AG08395 (cell line): ENCODE measurements at places on chromosomes 5 and 9.

- no peak for DNase-seq
Observed at GRCh38 chr5:124240732-124241131, 505.7 kb downstream of the ZNF608 start.

- no peak for DNase-seq
Observed at GRCh38 chr5:174556756-174557155, 167.6 kb upstream of the MSX2 start.

GRCh38 chr5:85441156-85441555 lies 1056.5 kb upstream of the EDIL3 start:
- DNase-seq, result no peak

- DNase-seq, result no peak
Observed at GRCh38 chr5:132675936-132676689, 2.3 kb downstream of the IL4 start.

DNA sequence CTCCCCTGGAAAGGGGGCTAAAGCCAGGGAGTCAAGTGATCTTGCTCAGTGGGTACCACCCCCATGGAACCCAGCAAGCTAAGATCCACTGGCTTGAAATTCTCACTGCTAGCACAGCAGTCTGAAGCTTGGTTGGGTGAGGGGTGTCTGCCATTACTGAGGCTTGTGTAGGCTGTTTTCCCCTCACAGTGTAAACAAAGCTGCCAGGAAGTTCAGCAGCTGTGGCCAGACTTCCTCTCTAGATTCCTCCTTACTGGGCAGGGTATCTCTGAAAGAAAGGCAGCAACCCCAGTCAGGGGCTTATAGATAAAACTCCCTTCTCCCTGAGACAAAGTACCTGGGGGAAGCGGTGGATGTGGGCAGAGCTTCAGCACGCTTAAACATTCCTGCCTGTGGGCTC lies 17.1 kb upstream of the EPB41L4A start:
- no peak for DNase-seq

DNA sequence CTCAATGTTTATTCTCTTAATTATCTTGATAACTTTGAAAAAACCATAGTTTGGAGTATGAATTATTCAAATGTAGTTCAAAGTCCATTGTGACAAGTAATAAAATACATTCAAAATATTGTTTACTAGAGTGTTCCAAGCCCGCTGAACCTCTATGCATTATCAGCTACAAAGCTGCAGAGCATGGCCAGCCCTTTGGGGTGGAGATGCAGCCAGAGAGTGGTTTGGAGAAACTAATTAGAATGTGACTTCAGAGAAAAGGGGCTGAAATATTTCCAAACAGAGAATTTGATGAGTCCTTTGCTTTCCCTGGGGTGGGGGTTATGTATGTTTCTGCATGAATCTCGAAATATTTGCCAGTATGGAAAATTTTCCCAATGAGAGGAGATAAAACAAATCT lies 211.3 kb downstream of the NTRK2 start:
- no peak for DNase-seq

GRCh38 chr5:64861281-64861680 lies 92.6 kb downstream of the CWC27 start:
- DNase-seq, result no peak

DNA sequence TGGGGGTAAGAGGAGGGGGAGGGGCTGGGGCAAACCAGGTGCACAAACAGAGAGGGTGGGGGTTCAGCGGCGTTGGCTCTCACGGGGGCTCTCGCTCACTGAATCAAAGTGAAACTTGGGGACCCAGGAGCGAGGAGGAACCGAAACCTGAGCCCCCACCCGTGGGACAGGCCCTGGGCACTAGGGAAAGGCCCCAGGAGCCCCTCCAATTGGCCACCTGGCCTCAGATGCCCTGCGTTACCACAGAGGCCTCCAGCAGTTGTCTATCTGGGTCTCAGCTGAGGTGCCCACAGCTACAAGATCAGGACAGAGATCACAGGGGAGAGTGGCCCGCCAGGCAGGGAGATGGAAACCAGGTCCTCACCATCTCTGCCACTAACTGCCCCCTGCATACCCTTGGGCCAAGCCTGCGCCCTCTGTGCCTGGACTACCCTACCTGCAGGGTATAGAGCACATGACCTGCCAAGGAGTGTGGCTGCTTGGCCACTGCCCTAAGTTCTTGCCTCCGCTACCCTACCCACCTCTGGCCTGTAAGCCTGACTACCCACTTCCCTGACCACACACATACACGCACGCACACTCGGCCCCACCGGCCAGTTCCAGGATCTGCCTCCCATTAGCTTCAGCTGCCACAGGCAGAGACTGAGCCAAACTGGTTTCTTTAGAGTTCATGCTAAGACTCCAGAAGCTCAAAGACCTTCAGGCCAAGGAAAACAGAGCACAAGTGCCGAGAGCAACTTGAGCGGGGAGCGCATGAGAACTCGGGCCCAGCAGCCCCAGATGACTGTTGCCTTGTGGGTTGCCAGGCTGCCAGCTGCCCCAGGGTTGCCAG lies 39.9 kb downstream of the PAX5 start:
- DNase-seq, result no peak

- DNase-seq, result no peak
Observed at GRCh38 chr5:139847091-139847490, 51.5 kb downstream of the PSD2 start.

- no peak for DNase-seq
Observed at GRCh38 chr9:98838155-98838867, 30.8 kb downstream of the GALNT12 start.

DNA sequence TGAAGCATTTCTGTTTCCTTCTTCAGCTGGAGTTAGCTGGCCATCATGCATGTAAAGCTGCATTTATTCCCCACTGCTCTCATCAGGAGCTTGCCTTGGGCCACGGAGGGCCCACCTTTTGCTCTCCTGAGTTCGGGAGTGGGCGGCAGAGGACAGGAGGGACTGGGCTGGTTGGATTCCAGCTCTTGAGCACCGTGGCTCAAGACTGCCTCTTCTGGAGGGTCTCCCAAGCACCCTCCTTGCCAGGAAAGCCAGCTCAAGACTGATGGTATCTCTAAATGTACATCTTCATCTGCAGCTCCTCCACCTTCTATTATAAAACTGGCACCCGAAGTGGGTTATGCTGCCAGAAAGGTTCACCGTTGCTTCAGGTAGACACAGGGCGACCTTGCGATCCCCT lies 399.6 kb upstream of the IRX1 start:
- DNase-seq, result no peak

GRCh38 chr5:78293851-78294247 lies 649 bp downstream of the AP3B1 start:
- no peak for DNase-seq

GRCh38 chr5:59098743-59099142 lies 515.9 kb downstream of the RAB3C start:
- DNase-seq, result no peak

- DNase-seq, result no peak
Observed at GRCh38 chr9:26756881-26757280, 135.7 kb downstream of the CAAP1 start.

DNA sequence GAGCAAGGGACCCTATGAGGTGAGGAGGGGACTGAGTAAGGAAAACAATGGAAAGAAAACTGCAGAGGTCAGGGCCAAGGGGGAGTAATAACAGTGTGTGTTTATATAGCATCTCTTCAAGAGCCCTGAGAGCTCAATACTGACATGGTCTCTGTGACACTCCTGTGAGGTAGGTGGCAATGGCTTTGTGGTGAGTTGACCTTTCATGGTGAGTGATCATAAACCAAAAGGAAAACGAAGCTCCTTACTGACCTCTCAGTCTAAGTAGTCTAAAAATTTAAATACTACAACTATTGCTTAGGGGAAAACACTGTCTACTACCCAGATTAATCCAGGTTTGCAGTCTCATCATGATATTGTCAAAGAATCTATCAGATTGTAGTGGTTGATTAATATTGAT lies 130.9 kb downstream of the SNCAIP start:
- DNase-seq, result no peak

- peak; percentile 13 for DNase-seq
Observed at GRCh38 chr5:102807878-102808502, 52.9 kb downstream of the PAM start.

DNA sequence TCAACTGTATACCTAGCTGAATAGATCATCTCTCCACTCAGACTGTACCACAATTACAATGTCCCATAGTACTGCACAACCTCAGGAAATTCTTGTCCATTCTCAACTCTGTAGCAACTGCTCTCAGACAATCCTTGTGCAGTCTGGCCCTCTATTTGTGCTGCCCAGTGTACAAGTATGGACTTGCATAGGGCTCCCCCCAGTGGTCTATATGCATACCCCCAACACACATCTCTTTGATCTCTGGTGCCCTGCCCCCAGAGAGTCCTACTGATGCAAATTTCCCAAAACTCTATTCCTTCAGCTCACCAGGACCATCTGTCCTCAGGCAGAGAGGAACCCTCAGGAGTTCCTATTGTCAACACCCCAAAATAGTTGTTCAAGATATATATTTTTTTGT lies 205.3 kb downstream of the SLCO4C1 start:
- DNase-seq, result no peak

GRCh38 chr5:105940181-105940580 lies 1730.6 kb downstream of the EFNA5 start:
- no peak for DNase-seq

DNA sequence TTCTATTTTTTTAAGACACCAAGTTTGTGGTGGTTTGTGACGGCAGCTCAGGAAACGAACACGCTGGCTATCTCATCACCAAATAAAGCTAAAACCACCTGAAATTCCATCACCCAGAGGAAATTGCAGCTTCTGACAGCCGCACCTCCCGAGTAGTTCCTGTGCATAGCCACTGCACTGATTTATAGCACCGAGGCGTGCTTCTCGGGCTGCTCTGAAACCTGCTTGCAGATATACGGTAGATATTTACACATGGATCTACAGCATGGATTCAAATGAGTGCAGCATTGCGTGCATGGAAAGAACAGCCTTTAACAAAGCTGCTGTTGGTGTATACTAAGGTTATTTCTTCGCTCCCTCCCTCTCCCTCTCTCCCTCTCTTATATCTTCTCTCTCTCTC lies 153.8 kb downstream of the PHF2 start:
- no peak for DNase-seq

DNA sequence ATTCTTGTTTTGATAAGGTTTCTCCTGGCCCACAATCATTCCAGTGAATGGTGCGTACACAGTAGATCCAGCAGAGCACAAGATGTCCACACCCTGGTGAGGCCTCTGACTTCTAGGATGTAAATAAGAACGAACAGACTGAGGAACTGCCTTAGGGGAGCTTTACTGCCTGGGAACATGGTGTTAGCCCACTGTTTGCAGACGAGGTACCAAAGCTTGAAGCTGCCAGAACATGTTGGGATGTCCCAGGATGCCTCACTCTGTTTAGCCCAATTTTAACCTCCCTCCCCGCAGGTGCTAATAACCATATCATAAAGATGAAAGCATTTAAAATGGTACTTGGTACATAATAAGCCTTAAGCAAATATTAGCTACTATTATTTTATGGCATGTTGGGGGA lies 3.5 kb downstream of the LECT2 start:
- DNase-seq, result no peak

GRCh38 chr9:112971415-112971814 lies 40.6 kb downstream of the ZNF883 start:
- DNase-seq, result peak; percentile 24

DNA sequence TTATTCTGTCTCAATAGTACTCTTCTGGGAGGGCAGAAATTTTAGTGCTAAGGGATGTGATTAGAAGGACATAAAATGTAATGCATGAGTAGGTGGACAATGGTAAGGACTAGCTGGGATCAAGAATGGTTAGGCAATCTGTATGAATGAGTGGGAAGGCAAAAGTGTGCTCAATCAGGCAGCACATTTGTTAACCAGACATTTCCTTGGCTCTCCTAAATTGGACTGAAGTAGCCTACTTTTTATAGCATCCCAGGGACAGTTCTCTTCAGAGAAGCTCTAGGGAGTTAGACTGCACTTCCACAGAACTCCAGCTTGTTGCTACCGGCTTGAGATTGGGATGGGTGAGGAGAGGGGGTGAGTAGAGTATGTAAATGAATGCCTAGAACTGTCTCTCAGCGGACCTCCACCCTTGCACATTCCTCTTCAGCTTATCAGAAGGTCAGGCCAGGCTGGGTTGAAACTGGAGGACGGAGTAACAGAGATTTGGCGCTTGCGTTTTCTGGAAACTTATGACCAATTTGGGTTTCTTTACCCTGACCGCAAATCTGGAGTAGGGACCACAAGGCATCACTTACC lies 19.0 kb upstream of the ARL14EPL start:
- DNase-seq, result no peak

GRCh38 chr5:158695595-158696330 lies 404.0 kb downstream of the EBF1 start:
- peak; percentile 81 for DNase-seq

GRCh38 chr9:125763394-125763801 lies 16.2 kb downstream of the PBX3 start:
- DNase-seq, result no peak

GRCh38 chr5:126866851-126867636 lies 90.1 kb downstream of the LMNB1 start:
- DNase-seq, result no peak

GRCh38 chr9:81417941-81418340 lies 271.4 kb downstream of the TLE1 start:
- no peak for DNase-seq

DNA sequence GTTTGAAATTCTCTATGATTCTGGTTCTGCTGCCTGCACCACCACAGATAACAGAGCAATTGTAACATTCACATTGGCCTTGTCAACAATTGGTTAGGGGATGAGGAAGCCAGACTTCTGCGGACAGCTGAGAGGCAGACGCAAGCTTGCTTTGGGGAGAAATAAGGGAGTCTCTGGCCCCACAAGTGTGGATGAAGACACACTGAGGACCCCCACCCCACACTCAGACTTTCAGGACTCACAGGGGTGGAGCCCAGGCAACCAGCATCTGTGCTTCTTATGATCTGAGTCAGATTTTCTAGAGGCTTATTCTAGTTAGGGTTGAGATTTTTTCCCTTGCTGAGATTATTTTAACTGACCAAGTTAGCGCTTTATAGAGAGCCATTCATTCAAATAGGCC lies 140.3 kb upstream of the IRX2 start:
- no peak for DNase-seq

GRCh38 chr5:116576053-116576713 lies 1.6 kb upstream of the SEMA6A start:
- peak; percentile 70 for DNase-seq

- DNase-seq, result peak; percentile 26
Observed at GRCh38 chr9:37899041-37899440, 4.9 kb downstream of the SLC25A51 start.

DNA sequence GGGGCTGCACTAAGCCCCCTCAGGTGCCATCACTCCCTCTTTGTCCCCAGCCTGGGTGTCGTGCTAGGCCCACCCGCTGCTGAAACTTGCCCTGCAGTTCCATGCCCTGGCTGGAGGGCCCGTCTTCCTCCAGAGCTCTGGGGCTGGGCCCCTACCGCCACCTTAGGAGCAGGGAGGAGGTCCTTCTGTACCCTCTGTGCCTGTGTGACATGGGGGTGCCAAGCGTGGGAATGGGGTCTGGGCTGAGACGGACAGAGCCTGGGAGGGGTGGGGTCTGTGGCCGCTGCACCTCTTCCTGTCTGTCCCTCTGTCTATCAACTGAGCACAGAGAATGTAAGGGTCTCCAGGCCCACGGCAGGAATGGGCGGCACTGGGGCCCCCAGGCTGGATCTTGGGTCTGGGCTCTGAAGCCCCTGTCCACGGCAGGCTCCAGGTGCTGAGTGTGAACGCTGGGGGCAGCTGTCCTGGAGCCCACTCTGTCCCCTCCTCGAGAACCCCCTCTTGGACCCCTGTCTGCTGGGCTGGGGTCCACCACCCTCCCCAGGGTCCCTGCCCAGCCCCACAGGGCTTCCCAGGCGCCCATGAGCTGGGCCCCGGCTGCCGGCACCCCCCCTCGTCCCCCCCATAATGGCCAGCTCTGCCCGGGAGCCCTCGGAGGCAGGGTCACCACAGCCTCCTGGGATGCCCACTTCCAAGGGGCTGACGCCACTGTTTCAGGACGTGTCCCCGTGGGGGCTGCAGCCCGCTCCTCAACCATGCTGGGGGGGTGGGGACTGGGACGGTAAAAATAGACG lies 15.8 kb upstream of the NRARP start:
- no peak for DNase-seq
